ENCODE measurements at places on chromosomes 7 and 10.

DNA sequence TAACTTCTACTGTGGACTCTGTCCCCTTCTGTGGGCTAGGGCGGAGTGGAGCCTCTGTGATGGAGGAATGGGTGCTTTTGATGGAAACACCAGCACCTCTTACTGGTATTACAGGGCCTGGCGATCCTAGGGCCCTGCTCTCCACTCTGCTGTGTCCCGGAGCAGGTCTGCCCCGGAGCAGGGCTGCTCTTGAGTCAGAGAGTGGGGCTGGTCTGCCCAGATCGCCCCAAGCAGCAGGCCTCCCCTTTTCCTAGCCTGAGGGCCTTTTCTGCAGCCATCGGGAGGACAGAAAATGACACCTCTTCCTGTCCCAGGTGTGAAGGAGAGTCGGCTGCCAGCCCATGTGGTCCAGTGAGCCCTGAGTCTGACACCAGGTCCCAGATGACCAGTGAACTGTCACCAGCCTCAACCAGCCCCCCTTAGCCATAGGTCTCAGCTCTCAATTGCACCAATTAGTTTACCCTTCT is 1.4 kb downstream of the ZNF282 start:
- no peak for DNase-seq

GRCh38 chr7:29345590-29345989 is 151.0 kb downstream of the CHN2 start:
- DNase-seq: no peak

DNA sequence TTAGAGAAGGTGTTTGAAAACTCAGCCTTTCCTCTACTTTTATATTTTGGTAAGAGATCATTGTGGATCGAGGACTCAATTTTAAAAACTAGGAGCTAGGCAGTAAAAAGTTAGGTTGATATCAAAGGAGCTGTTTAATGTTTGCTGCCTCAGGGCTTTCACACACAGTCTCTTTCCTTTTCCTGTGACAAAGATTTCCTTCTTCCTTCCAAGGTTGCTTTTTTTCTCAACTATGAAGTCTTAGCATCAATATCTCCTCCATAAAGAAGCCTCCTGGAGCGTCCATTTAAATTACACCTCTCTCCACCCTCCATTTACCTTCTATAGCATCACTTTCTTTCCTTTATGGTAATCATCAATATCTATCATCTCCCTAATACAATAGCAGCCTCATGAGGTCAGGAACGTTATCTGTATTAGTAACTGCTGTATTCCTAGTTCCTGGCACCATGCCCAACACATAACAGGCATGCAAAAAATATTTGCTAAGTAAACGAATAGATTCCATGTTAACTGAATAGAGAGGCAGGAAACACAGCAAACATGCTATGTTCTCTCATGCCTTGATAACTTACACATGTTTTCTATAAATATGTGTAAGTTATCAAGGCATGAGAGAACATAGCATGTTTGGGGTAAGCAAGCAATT is 48.5 kb downstream of the GNAT3 start:
- no peak for DNase-seq

GRCh38 chr7:101939136-101939695 is 121.8 kb downstream of the CUX1 start:
- no peak for DNase-seq

GRCh38 chr10:49371967-49372366 is 23.9 kb downstream of the DRGX start:
- no peak for DNase-seq

DNA sequence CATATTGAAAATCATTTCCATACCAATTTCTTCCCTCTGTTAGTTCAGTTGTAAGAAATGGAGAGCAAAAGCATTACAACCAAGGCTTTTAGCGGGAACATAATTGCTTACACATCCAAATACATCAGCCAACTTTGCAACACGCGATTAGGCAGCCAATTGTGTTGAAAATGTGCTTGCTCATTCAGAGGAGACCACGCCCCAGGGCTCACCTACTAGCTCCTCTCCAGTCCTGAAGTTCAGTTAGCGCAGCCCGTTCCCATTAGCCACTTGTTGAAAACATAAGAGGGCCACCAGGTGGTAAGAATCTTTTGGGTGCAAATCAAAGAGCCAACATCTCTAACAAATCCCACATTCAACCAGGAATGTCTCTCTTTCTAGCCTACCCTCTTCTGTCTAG is 213.2 kb upstream of the MDFIC start:
- no peak for DNase-seq

GRCh38 chr7:139887992-139888481 is 59.0 kb downstream of the TBXAS1 start:
- no peak for DNase-seq

DNA sequence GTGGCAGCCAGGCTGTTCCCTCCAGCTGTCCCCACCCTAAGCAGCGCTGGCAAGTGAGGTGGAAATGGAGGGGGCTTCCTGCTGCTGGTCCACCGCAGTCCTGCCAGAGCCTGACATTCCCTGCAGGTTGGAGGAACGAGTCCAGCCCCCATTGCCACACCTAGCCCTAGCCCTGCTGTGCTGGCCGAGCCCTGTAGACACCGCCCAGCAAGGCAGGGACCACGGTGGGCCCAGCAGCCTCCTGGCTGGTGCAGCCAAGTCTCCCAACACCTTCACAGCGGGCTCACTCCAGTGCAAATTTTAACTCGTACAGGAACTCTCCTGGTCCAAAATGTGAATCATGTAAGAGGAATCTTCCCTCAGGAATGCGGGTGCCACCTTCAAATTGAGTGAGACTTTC is 116.3 kb downstream of the PAXIP1 start:
- no peak for DNase-seq

- DNase-seq: no peak
These were observed 12.1 kb upstream of the MAGI2 start for GRCh38 chr7:79465551-79465950.

DNA sequence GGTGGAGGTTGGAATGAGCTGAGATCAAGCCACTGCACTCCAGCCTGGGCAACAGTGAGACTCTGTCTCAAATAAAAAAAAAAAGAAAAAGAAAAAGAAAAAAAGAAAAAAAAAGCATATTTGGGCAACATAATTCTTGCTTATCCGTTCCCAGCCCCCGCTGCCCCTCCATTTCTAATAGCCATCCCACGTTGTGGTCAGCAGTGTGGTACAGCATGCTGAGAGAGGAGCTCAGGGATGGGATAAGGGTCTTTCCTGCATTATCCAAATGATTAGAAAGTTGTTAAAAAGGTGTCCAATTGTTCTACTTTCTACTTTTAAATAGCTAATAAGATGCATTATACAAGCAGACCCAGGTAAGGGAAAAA is 104.9 kb upstream of the ZNF92 start:
- DNase-seq: no peak

GRCh38 chr10:11887381-11888227 is 64.4 kb downstream of the PROSER2 start:
- DNase-seq: no peak

DNA sequence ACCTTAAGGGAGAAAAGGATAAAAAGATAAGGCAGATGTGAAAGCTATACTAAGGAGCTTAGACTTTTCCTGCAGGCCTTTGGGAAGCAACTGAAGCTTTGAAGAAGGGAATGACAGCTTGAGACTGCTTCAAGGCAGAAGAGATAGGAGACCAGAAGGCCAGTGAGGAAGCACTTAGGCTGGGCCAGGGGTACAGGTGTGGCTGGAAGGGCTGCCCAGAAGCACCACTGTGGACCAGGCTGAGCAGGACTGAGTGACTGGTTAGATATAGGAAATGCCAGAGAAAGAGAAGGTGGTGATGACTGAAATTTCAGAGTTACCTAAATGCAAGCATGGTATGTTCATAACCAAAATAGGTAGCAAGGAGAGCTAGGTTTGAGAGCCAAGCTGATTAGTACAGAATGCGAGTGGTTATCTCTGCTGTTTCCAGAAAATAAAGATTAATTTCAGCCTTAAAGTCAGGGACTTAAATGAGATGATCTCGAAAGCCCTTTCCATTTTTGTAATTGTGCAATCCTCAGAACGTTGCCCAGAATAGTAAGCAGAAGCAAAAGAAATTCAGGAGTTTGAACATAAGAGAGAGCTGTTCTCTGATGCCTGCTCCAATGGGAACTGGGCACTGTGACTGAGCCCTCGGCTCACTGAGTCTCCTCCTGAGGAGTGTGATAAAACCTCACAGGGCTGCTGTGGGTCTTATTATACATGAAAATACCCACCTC is 54.9 kb downstream of the MET start:
- DNase-seq: no peak

GRCh38 chr10:32371101-32371500 is 24.1 kb upstream of the EPC1 start:
- no peak for DNase-seq

DNA sequence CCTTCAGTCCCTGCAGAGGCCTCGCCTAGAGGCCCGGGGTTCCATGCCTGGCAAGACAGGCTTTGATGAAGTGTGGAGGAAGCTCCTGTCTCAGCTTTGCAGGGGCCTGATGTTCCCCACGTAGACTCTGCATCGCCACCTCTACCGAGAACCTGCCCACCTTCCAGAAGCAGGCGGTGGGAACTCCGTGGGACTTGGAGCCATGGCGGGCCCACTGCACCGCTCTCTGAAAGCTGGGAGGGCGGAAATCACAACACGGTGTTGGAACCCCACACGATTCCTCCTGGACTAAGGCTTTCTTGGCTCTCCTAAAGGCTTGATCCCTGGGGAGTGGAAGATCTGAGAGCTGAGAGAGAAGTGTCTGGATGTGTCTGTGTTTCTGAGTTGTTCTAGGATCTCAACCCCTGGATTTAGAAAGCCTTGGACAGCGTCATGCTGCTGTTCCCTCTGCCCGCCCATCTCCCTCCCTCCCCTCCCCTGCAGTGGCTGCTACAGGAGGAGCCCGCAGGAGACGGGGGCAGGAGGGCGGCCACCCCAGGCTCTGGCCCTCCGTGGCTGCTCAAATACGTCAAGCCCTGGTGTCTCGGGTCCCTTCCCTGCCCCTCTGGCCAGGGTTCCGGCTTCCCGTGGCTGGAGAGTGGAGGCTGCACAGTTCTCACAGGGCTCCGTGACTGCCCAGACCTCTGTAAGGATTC is 79.7 kb downstream of the VIPR2 start:
- DNase-seq: no peak

GRCh38 chr7:155401884-155402283 is 56.0 kb upstream of the EN2 start:
- DNase-seq: no peak

- DNase-seq: no peak
These were observed 696 bp downstream of the GIMAP4 start for GRCh38 chr7:150567871-150568301.

DNA sequence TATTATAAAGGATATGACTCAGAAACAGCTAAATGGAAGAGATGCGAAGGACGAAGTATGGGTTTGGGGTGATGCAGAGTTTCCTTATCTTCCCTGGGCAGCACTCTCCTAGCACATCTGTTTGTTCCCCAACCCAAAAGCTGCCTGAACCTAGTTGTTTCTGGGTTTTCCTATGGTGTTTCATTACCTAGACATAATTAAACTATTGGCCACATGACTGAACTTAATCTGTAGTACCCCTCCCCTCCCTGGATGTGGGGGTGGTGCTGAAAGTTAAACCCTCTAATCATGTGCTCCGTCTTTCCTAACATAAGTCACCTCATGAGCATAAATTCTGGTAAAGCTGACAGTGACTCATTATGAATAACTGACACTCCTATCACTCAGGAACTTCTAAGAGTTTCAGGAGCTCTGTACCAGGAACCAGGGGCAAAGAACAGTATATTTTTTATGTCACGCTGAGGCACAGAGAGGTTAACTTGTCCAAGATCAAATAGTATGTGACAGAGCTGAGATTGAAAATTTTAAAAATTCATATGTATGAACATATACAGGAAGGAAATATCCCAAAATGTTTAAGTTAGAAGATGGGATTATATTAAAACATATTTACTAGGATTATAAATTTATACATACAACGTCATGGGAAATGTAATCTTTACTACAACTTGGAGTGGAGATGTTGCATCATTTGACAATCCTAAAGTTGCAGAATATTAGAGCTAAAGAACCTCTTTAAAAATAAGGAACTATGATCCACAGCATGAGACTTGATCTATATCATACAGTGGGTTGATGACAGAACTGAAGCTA is 4.8 kb downstream of the STRIP2 start:
- DNase-seq: no peak

- DNase-seq: no peak
These were observed 26.2 kb downstream of the ADK start for GRCh38 chr10:74177140-74177677.

DNA sequence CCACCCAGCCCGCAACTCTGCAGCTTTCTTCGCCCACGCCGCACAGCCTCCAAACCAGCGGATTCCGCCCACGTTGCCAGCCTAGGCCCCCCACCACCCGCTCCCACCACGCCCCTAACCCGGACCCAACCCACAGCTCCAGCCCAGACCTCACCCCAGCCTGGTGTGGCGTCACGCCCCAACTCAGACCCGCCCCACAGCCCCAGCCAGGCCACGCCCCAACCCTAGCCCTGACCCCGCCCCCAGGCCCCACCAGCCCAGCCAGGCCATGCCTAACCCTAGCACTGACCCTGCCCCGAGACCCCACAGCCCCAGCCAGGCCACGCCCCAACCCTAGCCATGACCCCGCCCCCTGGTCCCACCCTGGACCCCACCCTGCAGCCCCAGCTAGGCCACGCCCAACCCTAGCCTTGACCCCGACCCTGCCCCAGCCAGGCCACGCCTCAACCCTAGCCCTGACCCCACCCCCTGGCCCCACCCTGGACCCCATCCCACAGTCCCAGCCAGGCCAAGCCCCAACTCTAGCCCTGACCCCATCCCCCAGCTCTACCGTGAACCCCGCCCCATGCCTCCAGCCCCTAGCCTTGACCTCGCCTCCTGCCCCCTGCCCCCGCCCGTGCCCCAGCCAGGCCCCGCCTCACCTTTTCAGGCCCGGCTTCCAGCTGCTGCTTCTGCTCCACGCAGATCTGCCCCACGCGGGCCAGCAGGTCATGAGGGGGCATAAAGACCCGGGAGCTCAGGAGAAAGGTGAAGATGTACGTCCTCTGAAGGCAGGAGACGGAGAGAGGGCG is 64.0 kb downstream of the RASGEF1A start:
- no peak for DNase-seq

DNA sequence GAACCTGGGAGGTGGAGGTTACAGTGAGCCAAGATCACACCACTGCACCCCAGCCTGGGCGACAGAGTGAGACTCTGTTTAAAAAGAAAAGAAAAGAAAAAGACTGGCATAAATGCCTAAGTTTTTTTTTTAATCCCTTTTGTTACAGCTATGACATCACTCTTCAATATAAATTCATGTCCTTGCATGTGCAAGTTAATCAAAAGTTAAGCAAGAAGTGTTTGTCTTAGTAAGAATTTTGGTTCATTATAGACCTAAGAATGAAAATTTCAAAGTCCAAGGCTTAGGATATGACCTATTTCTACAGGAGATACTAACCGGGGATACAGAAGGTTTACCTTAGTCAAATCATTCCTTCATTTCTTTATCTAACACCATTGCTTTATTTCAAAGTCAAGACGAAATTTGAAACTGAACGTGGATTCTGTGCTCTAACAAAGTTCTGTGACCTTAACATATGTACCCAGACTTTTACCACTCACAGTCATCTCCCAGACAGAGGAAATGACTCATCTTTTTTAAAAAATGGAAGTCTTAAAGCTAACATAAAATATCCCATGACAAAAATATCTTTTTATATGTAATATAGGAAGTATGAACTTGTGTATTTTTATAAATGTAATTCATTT is 29.3 kb upstream of the ITGB8 start:
- no peak for DNase-seq

GRCh38 chr7:20744954-20745446 is 41.7 kb downstream of the SP8 start:
- DNase-seq: no peak

- DNase-seq: no peak
These were observed 22.1 kb upstream of the VOPP1 start for GRCh38 chr7:55594414-55594813.

Measured in cortex of kidney (tissue), 1 donor.